Activated naive CD8-positive, alpha-beta T cell treated with anti-CD3 and anti-CD28 coated beads, Interleukin-2, amount 10 ng/mL, durations not matched to agents 7 days and 5 days (primary cell): ENCODE measurements at places on chromosomes 3 and 15.

DNA sequence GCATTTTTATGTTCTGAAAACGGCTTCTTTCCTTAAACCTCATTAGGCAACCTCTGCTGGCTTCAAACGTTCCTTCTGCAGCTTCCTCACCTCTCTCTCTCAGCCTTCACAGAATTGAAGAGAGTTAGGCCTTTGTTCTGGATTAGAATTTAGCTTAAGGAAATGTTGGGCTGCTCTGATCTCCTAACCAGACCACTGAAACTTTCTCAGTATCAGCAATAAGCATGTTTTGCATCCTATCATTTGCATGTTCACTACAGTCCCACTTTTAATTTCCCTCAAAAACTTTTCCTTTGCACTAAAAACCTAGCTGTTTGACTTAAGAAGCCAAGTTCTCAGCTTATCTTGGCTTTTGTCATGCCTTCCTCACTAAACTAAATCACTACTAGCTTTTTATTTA is 49.5 kb downstream of the SMARCC1 start:
- H3K4me3 ChIP-seq, result no peak overlapping the region
- peaks cover 34% of the 10 kb centered on the region for H3K36me3 ChIP-seq
- no peak overlapping the region for H3K27ac ChIP-seq
- H3K27me3 ChIP-seq, result no peaks in the 10 kb centered on the region
- peaks cover 6% of the 10 kb centered on the region for H3K4me1 ChIP-seq
- no peak for DNase-seq

DNA sequence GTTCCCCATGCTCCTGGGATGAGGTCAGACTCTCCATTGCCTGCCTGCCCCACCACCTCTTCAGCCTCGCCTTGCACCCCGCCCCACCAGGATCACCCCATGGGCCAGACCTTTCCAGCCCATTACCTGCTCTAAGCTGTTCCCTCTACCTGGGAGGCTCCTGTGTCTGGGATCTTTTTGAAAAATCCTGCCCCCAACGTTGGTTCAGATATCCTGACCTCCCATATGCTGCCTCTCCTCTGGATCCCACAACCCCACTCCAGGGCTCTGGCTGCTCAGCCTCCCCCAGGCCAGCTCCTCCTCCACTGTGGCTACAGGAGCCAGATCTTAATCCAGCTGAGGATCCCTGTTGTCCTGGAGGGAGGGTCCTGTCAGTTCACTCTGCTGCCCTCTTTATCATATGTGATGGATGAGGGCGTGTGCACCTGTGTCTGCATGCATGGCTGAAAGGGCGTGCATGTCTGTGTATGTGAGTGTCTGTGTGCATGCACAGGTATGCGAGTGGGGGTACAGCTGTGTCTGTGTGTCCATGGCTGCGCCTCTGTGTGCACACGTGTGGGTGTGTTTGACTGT is 21.7 kb upstream of the ALAS1 start:
- H3K27me3 ChIP-seq, result peaks cover 11% of the 10 kb centered on the region
- H3K36me3 ChIP-seq, result no peaks in the 10 kb centered on the region
- no peak for DNase-seq
- H3K4me3 ChIP-seq, result no peak overlapping the region
- H3K4me1 ChIP-seq, result peaks cover 7% of the 10 kb centered on the region

DNA sequence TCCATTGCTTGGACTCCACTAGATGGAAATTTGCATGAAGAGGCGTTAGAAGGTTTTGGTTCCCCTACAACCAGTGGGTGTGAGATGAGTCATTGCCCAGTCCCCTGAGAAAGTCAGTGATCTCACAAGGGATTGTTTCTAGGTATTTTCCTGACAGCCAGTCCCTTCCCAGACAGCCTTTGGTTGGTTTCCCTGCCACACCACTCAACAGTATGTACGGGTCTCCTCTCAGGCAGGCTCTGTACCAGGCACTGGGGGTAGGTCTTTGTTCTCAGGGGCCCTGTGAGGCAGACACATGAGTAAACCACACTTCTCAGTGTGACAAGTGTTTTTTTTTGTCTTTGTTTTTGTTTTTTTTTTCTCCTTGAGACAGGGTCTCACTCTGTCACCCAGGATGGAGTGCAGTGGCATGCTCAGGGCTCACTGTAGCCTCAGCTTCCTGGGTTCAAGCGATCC is 4.0 kb downstream of the LAMP3 start:
- no peak overlapping the region for H3K4me3 ChIP-seq
- no peak for DNase-seq
- peak overlapping the region; percentile 44 for H3K27ac ChIP-seq
- peaks cover 32% of the 10 kb centered on the region for H3K4me1 ChIP-seq
- no peaks in the 10 kb centered on the region for H3K27me3 ChIP-seq

DNA sequence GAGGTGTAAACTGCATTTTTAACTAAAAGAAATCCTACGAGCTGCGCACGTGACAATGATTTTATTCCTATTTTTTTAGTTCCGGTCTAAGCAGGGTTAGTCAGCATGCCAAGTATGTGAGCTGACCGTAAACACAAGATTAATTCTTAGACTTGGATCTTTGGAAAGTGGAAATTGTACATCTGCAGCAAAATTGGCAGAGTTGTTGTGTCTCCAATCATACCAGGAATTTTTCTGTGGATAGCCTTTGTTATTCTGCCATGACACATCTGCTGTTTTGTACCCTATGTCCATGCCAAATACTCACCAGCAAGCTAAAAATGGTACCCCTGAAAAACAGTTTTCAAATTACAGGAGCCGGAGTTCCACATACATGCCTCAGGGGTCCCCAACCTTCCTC is 562.5 kb downstream of the UNC13C start:
- H3K36me3 ChIP-seq, result no peaks in the 10 kb centered on the region
- no peak overlapping the region for H3K27ac ChIP-seq
- no peaks in the 10 kb centered on the region for H3K27me3 ChIP-seq
- H3K4me3 ChIP-seq, result no peak overlapping the region
- no peak for DNase-seq

GRCh38 chr15:44910981-44911625 is 45.4 kb upstream of the TERB2 start:
- H3K36me3 ChIP-seq, result no peaks in the 10 kb centered on the region
- no peaks in the 10 kb centered on the region for H3K4me1 ChIP-seq
- peaks cover 5% of the 10 kb centered on the region for H3K27me3 ChIP-seq
- H3K27ac ChIP-seq, result no peak overlapping the region

DNA sequence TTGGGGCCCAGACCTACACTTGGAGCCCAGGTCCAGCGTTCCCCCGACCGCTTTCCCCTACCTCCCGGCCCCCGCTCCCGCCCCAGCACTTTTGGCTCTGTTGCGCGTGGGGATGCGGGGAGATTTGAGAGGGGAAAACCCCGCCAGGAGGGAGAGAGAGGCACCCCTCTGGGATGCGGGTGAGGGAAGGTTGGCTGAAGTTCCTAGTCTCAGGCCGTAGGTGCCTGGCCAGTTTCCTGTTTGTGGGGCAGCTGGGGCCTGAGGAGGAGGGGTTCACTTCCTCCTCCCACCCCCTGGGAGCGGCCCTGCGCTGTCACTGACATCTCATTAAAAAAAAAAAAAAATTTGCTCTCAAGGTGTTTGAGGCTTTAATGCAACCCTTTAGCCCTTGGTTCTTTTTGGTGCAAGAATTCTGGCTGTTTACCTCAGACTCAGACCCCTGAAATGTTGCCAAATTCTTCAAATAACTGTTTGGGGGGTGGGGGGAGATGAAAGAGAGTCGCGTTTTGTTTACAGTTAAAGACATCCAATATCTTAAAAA is 2.6 kb downstream of the FAM43A start:
- peaks cover 31% of the 10 kb centered on the region for H3K4me1 ChIP-seq
- H3K4me3 ChIP-seq, result peak overlapping the region; percentile 52
- H3K36me3 ChIP-seq, result no peaks in the 10 kb centered on the region
- H3K27ac ChIP-seq, result no peak overlapping the region

DNA sequence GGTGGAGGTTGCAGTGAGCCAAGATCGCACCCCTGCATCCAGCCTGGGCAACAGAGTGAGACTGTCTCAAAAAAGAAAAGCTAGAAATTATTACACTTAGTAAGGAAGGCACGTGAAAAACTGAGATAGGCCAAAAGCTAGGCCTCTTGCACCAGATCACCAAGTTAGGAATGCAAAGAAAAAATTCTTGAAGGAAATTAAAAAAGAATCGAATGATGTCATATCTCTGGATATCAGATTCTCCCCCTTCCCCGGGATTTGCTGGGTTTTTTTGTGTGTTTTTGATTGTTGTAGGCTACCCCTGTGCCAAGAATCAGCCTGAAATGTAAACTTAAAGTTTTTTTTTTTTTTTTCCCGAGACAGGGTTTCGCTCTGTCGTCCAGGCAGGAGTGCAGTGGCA is 17.4 kb downstream of the PTPN23 start:
- peaks cover 16% of the 10 kb centered on the region for H3K4me1 ChIP-seq
- H3K27me3 ChIP-seq, result no peaks in the 10 kb centered on the region
- no peak overlapping the region for H3K4me3 ChIP-seq
- H3K36me3 ChIP-seq, result peaks cover 2% of the 10 kb centered on the region
- no peak overlapping the region for H3K27ac ChIP-seq
- DNase-seq, result no peak

DNA sequence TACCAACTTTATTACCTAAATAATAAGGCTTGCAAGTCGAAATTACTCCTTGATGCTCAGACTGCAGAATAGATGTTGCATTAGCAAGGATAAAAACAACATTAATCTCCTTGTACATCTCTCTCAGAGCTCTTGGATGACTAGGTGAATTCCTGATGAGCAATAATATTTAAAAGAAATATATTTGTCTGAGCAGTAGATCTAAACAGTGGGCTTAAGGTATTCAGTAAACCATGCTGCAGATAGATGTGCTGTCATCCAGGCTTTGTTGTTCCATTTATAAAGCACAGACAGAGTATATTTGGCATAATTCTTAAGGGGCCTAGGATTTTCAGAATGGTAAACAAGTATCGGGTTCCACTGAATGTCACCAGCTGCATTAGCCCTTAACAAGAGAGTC is 257.1 kb downstream of the TUSC7 start:
- H3K4me1 ChIP-seq, result no peaks in the 10 kb centered on the region
- no peak overlapping the region for H3K4me3 ChIP-seq
- H3K27ac ChIP-seq, result no peak overlapping the region
- H3K36me3 ChIP-seq, result no peaks in the 10 kb centered on the region
- DNase-seq, result no peak

DNA sequence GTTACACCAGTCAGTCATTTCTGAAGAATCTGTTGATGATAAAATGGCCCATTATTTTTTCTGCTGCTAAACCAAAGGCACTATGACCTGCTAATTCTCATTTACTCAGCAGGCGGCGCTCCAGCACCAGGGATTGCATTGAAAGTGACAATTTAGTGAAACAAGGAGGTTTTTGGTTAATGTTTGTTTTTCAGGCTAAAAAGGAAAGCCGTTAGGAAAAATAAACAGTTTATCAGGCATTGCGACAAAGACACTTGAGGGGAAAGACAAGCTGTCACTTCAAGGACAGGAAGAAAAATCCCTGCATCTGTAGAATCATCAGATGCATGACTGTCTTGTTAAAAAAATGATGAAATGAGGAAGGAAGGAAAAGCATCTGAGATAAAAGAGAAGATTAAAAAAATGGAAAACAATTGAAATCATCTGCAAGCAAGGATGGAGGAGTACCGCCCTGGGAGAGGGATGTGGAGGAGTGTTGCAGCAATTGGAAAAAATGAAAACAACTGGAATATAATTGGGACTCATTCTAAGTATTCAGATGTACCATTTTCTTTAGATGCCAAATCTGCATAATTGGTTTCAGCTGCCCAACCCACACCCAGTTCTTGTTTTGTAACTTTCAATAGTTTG is 54.0 kb downstream of the NR1D2 start:
- H3K27ac ChIP-seq, result no peak overlapping the region
- no peaks in the 10 kb centered on the region for H3K36me3 ChIP-seq
- H3K27me3 ChIP-seq, result peaks cover 13% of the 10 kb centered on the region
- peaks cover 5% of the 10 kb centered on the region for H3K4me1 ChIP-seq

- H3K27ac ChIP-seq, result no peak overlapping the region
- H3K36me3 ChIP-seq, result no peaks in the 10 kb centered on the region
- no peak overlapping the region for H3K4me3 ChIP-seq
- H3K27me3 ChIP-seq, result peaks cover 2% of the 10 kb centered on the region
- DNase-seq, result no peak
- H3K4me1 ChIP-seq, result no peaks in the 10 kb centered on the region
Observed at GRCh38 chr3:98710067-98710659, 53.0 kb upstream of the ST3GAL6 start.

DNA sequence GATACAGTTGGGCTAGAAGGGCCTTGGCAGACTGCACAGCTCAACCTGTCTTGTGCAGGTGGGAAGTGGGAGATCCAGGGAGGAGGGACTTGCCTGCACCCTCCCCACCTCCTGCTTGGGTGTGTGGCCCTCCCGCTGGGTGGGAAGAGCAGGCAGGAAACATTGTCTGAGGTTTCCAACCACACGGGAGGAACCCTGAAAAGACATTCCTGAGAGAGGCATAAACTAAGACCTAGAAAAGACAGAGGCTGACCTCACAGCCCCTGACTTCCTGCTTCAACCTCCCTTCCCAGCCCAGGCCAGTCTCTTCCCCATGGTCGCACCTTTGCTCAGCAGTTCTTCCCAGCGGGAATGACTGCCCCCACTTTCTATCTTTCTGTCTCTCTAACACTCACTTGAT is 46.3 kb upstream of the INSYN1 start:
- peaks cover 5% of the 10 kb centered on the region for H3K27me3 ChIP-seq
- no peak for DNase-seq
- H3K36me3 ChIP-seq, result no peaks in the 10 kb centered on the region
- no peak overlapping the region for H3K27ac ChIP-seq
- no peak overlapping the region for H3K4me3 ChIP-seq

DNA sequence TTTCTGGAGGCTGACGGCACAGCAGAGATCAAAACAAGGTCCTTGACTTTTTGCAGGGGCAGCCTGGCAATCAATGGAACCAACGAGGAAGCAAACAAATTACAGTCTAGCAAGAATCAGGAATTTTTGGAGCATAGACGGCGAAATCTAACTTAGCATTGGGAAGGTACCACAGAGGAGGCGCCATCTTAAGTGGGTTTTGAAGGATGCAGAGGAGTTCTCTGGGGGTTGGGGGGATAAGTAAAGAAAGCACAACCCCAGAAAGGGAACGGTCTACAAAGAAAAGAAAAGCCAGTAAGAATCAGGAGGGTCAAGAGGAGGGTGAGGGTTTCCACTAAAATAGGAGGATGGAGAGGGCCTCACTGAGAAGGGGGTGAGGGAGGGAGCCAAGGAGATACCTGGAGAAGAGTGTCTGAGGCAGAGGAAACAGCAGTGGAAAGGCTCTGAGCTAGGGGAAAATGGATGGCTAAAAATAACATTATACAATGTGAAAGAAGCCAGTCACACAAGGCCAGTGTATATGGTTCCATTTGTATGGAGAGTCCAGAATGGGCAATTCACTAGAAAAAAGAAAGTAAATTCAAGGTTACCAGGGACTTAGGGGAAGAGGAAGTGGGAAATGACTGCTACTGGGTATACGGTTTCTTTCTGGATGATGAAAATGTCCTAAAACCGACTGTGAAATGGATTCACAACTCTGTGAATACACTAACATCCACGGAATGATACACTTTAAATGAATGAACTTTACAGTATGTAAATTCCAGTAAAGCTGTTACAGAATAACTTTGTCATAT is 25.2 kb upstream of the IQSEC1 start:
- peaks cover 11% of the 10 kb centered on the region for H3K4me1 ChIP-seq
- no peak for DNase-seq
- peaks cover 18% of the 10 kb centered on the region for H3K27me3 ChIP-seq
- no peaks in the 10 kb centered on the region for H3K36me3 ChIP-seq
- H3K27ac ChIP-seq, result no peak overlapping the region
- no peak overlapping the region for H3K4me3 ChIP-seq

- H3K27me3 ChIP-seq, result peaks cover 7% of the 10 kb centered on the region
- no peaks in the 10 kb centered on the region for H3K36me3 ChIP-seq
- no peak overlapping the region for H3K4me3 ChIP-seq
- no peak for DNase-seq
- H3K4me1 ChIP-seq, result peaks cover 5% of the 10 kb centered on the region
Observed at GRCh38 chr15:65309882-65310418, 5.5 kb downstream of the RNU5B-1 start.

- no peak for DNase-seq
- H3K4me1 ChIP-seq, result peaks cover 12% of the 10 kb centered on the region
- peaks cover 3% of the 10 kb centered on the region for H3K27me3 ChIP-seq
- H3K4me3 ChIP-seq, result no peak overlapping the region
Observed at GRCh38 chr15:75732177-75732808, 19.6 kb upstream of the CSPG4 start.
